ENCODE measurements at places on chromosomes 4 and X. TPM values are rescaled to one million over a fixed set of nuclear protein-coding genes. Genes with fewer than 3 reads are reported as not detected.

OTUD6A gene
- total RNA-seq: not detected

GRCh38 chrX:145190801-145191389 lies 56.4 kb upstream of the SPANXN1 start:
- DNase-seq: no peak

DNA sequence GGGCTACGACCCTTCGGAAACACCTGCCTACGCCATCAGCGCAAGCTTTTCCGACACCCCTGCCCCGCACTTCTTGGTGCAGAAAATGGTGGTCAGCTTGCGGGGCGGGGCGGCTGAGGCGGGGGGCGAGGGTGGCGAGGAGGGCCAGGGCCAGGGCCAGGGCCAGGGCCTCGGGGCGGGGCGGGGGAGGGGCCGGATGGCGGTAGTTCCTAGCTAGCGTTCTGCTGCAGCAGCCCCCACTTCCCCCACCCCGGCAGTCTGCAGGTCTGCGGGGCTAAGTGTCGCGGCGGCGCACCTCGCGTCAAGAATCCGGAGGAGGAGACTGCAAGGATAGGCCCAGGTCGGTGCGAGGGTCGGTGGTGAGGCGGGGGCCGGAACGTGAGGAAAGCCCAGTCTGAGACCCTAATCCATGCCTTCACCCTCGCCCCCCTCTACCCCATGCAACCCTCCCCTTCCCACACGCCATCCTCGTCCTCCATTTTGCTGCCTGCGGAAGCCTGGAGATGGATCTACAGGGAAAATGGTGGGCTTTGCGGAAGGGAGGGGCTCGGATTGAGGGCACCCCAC lies 600 bp downstream of the BEX4 start:
- peak; percentile 31 for DNase-seq

S100P gene
- total RNA-seq: 1.9 TPM

DEFB131A gene
- not detected for total RNA-seq

DSPP gene
- total RNA-seq: not detected

DNA sequence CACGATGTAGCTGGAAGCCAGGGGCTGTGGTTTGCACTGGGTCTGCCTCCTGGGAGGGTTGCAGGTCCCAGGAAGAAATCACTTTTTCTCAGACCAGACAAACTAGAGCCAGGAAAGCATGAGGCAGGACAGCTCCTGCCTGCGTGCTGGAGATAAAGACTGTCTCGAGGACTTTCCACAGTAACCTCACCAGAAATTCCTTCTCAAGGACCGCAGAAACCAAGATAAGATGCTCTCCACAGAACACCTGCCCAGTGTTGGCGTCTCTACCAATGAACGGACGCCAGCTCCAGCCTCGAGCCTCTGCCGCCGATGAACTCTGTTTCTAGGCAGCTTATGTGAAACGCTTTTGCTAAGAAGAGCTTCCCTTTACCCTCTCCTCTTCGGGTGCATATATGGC lies 76.9 kb upstream of the AFAP1 start:
- DNase-seq: no peak

- DNase-seq: no peak
Observed at GRCh38 chrX:13287816-13288215, 32.0 kb downstream of the ATXN3L start.

DNA sequence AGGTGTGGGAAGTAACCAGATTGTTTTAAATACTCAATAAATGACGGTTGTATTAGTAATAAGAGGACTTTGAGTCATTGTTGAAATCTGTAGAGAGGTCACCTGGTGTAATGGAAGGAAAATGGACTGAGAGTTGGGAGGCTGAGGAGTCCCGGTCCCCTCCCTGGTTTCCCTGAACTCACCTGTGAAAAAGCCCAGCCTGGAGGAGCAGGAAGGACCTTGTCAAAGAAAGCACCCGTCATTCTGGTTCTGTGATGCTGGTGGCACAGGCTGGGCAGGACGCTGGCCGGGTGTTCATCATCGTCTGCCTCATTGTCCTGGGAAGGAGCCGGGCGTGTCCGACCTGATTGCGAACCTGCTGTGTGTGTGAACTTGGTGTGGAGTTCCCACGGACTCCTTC lies 70.8 kb downstream of the SORCS2 start:
- no peak for DNase-seq

DNA sequence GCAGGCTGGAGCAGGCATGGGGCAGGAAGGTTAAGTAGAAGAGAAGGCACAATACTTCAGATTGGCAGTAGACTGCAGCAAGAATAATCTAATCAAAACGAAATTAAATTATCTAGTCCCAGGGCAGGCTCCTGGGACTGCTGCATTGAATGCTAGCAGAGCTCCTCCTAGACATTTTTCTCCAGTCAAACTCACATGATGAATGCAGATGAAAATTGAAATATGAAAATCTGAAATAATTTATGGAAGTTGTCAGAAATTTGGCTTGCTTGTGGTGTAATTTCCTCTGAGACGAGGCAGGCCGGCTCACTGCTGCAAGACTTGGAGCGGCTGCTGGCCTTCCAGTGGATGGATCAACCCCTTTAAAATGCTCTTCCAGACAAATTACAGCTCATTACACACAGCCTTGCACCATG lies 78.0 kb upstream of the TMEM33 start:
- no peak for DNase-seq

- DNase-seq: no peak
Observed at GRCh38 chr4:110484767-110485166, 8.8 kb downstream of the ENPEP start.

- no peak for DNase-seq
Observed at GRCh38 chrX:46929439-46930261, 17.4 kb downstream of the JADE3 start.

TRIM61 gene
- 2.0 TPM for total RNA-seq

DNA sequence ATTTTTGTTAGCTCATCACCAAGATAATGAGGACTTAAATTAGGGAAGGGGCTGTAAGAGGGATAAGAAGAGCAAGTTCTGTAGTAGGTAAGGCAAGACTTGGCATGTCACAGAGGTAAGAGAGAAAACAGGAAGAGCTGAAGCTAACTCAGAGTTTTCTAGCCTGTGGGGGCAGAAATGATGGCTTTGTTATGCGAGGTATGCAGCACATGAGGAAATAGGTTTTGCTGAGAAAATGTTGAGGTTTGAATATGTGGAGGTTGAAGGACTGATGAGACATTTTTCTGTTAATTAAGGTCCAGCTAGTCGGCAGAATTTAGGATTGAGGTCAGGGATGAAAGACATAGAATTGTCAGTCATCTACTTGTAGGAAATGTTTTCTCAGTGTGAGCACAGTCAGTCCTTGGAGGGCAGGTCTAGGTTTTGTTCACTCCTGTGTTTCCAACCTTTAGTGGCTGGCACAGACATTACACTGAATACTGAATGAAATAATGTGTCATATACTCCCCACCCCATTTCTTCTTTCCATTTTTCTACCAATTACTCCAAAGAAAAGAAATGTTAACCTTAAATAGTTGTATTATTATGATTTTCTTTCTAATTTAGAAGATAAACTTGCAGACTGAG lies 154.0 kb upstream of the AADAT start:
- no peak for DNase-seq

RBM47 gene
- total RNA-seq: 10.8 TPM

- no peak for DNase-seq
Observed at GRCh38 chrX:129139837-129140598, 383.3 kb downstream of the SMARCA1 start.

DNA sequence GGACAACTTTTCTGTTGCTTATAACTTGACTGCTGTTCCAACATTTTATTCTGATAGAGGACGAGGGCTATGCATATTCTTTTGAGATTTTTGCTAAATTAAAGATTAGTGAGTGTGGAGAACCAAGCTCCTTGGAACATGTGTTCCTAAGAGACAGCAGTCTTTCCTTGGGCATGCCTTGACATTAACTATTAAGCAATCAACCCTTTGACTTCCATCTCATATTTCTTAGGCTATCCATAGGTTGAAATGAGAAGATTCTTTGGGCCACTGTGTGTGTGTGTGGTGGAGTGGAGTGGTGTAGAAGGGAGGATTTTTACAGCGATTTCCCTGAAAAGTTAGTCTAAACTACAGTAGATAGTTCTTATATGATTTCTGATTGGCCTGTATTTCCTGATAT lies 127.4 kb upstream of the POF1B start:
- DNase-seq: no peak

- no peak for DNase-seq
Observed at GRCh38 chr4:111883557-111883999, 261.7 kb upstream of the FAM241A start.

GAGE1 gene
- total RNA-seq: not detected

- DNase-seq: no peak
Observed at GRCh38 chr4:109908731-109909130, 4.0 kb upstream of the EGF start.

- DNase-seq: no peak
Observed at GRCh38 chrX:43349363-43349762, 306.7 kb upstream of the MAOA start.

GRCh38 chrX:132292793-132293192 lies 73.5 kb upstream of the RAP2C start:
- no peak for DNase-seq

- DNase-seq: no peak
Observed at GRCh38 chr4:68951078-68951805, at the start of gene UGT2A3. TSS of gene UGT2A3 (minus strand) at chr4:68951804. CDS start at chr4:68951760, 44 bp downstream.

GAGE12H gene
- not detected for total RNA-seq

- DNase-seq: peak; percentile 50
Observed at GRCh38 chr4:56505269-56506130, at the start of gene ARL9. TSS of gene ARL9 (plus strand) at chr4:56505791. CDS start at chr4:56505863, 72 bp downstream.

GRCh38 chr4:2789793-2790582 lies 2.9 kb upstream of the SH3BP2 start:
- no peak for DNase-seq

DNA sequence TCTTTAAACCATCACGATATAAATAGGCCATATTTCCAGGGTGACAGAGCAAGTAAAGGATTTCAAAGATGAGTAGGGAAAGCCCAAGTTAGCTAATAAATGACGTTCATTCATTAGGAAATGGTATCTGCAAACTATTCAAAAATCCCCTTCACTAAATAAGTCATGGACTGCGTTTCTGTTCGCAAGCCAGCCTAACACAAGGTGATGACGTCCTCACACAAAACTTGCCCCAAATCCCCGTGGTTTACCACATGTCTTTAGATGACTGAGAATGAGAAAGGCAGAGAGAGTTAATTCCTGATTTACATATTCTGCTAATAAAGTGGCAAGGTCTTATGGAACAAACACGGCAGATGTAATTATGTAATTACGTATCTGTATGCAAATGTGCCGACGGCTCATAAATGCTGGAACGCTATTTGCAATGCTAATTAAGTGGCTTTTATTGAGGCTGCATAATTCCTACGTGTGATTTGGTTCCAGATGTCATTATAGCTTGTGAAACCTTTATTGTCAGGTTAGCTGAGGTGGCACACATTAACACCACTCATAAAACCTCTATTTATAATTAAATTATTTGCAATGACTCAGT lies 437.7 kb upstream of the FRG1 start:
- no peak for DNase-seq

DNA sequence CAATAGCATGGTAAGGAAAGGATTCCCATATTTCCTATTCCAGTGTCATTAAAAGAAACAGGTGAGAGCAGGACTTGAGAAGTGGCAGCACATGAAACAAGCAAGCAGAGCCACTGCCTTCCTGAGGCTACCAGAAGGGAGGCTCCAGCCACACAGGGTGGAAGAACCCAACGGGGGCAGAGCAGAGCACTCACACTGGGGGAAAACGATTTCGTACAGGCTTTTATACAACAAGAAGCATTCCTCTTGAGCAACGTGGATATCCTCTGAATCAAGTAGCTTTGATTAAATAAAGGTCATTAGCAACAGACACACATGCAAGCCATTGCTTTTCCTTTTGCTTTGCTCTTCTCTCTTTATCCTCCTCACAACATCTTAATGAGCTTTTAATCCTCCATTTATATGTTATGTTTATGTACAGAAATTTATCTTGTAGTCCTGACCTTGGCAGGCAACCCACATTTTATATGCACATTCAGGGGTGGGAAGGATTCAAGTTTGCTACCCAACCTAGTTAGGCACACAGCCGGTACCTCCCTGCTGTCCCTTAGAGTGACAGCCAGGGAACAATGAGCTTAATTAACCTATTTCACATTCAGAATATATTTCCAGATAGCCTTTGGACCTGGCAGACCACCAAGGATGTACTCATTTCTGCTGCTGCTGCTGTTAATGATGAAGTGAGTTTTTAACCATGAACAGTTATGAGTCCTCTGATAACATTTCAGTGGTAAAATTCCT lies 202.1 kb downstream of the ARHGAP24 start:
- no peak for DNase-seq

MTTP gene
- total RNA-seq: 0.71 TPM

DNA sequence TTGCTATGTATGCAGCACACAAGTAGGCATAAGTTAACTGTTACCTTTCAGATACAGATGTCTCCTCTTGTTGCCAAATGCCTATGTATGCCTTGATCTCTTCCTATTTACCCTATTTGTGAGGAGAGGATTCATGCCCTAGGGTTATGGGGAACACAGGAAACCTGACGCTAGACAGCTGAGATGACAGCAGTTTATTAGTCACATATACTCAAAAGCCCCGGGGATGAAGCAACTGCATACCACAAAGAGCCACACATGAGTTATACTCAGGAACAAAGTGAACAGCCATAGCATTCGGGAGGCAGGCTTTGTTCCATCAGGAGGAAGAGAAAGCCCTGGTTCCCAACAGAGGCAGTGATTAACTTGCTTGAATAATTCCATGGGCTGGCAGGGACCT lies 1011.7 kb upstream of the PCDH7 start:
- no peak for DNase-seq

GRCh38 chr4:7803992-7804755 lies 135.5 kb downstream of the AFAP1 start:
- peak; percentile 87 for DNase-seq

NOA1 gene
- total RNA-seq: 8.8 TPM

RCHY1 gene
- total RNA-seq: 52.3 TPM

DUX4 gene
- not detected for total RNA-seq

GRCh38 chr4:180059216-180059881 lies 2183.9 kb upstream of the TENM3 start:
- DNase-seq: no peak

GPM6B gene
- total RNA-seq: 7.1 TPM

DNA sequence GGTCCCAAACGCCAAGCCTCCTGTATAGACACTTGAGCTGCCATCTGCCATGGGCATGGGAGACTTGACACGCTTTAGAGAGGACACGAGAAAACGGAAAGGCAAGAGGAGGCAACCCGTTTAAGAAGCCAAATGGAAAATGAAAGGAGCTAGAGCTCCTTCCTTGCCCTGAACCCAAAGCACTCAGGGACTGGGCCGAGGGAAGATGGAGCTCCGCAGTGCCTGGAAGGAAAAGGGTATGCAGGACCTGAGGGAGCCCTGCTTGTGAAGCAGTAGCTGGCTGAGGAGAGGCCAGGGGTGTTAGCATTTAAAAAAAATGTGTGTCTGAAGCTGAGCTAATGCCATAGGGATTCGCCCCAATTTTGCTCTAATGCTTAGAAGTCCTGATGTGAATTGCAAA lies 15.1 kb downstream of the MCF2 start:
- DNase-seq: no peak

HTATSF1 gene
- total RNA-seq: 46.0 TPM
